ENCODE measurements at places on chromosomes 5 and 9.

- DNase-seq = no peak
Measured at GRCh38 chr5:146091881-146092280, 13.5 kb downstream of the PLAC8L1 start.

DNA sequence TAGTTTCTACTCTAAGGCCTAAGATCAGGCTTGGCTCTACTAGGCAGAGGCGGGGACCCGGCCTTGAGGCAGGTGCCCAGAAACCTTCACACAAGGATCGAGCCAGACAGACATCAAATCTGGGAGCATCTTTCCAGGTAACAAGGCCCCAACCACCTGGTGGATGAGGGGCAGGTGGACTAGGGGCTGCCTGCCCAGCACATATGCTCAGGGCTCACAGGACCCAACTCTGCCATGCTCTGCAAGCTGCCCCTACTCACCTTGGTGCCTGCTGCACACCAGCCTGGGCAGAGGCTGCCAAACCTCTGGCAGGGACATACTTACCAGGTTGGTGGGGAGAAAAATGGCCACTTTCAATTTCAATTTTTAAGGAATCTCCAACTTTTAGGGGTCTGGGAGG, 2.2 kb upstream of the ZNF618 start:
- no peak for DNase-seq

GRCh38 chr5:14851999-14852526, 19.5 kb downstream of the ANKH start:
- DNase-seq = no peak

GRCh38 chr5:14674983-14675854, 10.7 kb downstream of the OTULIN start:
- DNase-seq = no peak

- DNase-seq = no peak
Measured at GRCh38 chr9:10015755-10016154, 597.0 kb downstream of the PTPRD start.

GRCh38 chr5:85651731-85652130, 966.0 kb upstream of the COX7C start:
- no peak for DNase-seq

GRCh38 chr9:131348631-131349521, 45.0 kb upstream of the PRRC2B start:
- no peak for DNase-seq

DNA sequence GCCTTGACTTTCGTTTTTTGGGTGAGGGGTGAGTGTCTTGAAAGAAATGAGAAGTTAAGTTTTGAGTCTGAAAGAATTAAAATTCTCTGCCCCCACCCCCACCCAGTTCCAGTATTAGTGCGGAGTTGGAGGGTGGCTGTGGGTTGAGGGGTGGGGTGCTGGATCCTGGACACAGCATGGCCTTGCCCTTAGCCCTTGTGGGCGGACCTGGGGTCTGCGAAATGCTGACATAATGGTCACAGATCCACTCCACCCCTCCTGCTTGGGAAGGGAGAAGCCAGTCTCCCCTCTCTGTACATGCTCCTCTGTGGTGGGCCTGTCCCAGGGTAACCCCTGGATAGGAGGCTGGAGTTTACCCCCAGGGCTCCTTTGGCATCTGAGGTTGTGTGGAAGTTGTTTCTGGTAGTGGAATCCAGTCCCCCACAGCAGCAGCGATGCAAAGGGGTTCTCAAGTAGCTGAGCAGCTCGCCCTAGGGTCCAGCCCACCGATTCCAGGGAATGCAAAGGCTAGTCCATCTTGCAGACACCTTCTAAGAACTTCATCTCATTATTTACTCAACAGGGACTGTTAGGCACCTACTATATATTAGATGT, 42.8 kb upstream of the TCF7 start:
- no peak for DNase-seq

DNA sequence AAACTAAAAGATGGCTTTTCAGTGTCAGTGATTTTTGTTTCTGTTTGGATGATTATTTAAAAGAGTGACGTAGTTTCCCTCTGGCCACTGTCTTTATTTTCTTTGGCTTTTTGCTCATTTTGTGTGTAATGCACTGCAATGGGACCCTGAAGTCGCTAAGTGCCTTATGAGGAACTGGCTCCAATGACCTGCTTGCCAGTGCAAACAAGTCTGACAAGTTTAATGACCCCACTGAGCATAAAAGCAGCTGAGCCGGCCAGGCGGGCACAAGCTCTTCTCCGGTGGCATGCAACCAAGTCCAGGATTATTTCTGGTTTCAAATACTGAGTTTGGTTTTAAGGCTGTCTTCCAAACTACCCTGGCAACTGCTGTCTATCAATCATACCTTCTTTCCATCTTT, 15.6 kb upstream of the GNA14 start:
- peak; percentile 25 for DNase-seq

DNA sequence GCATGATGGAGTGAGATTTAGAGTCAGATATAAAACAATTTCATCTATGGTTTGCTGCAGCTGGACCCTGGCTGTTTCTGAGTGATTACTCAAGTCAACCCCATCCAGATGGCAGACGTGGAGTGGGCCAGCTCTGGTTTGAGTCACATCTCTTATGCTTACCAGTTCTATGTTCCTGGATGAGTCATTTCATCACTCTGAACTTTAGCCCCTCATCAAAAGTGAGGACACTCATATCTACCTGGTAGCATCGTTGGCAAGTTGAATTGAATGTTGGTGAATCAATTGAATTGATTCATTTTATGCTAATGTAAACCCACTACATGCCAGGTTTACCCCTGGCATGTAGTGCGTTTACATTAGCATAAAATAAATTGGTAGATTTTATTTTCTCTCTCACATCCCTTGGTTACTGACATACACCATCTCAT, 176.4 kb downstream of the FGF18 start:
- DNase-seq = no peak

DNA sequence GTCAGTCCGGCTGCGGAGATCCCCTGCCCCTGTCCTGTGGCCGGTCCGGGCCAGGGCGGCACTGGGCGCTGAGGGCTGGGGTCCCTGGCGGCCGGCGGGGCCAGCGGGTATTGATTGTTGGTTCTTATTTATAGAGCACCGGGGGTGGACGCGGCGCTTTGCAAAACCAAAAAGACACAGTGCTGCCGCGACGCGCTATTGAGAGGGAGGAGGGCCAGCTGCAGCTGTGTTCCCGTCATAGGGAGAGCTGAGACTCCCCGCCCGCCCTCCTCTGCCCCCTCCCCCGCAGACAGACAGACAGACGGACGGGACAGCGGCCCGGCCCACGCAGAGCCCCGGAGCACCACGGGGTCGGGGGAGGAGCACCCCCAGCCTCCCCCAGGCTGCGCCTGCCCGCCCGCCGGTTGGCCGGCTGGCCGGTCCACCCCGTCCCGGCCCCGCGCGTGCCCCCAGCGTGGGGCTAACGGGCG, 2.5 kb downstream of the LRRC26 start:
- no peak for DNase-seq

GRCh38 chr5:88682881-88683361, 200.1 kb downstream of the MEF2C start:
- DNase-seq = peak; percentile 36

GRCh38 chr9:86202338-86202882, 57.0 kb downstream of the C9orf153 start:
- peak; percentile 54 for DNase-seq

DNA sequence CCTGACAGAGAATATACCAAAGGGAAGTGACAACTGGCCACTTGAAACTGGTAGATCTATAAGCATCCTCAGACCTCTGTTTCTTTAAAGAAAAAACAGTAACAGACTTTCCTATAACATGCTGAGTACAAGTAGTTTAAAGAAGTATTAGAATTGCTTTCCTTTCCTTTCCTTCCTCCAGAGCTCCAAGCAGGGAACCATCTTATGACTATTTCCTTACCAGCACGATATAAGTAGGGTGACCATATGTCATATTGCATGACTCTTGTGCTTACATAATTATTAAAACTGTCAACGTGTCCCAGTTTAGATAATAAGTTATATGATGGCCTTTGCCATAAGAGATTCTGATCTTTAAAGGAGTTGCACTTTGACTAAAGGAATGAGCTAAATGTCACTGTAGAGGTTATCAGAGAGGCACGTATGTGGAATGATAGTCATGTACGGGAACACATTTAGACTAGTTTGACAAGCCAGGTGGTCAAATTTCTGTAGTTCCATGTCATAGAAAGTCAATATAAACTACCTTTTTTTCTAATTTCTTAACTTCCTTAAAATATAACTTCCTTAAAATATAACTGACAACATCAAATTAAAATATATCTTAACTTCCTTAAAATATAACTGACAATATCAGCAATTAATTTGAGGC, 212.7 kb upstream of the CD180 start:
- no peak for DNase-seq

DNA sequence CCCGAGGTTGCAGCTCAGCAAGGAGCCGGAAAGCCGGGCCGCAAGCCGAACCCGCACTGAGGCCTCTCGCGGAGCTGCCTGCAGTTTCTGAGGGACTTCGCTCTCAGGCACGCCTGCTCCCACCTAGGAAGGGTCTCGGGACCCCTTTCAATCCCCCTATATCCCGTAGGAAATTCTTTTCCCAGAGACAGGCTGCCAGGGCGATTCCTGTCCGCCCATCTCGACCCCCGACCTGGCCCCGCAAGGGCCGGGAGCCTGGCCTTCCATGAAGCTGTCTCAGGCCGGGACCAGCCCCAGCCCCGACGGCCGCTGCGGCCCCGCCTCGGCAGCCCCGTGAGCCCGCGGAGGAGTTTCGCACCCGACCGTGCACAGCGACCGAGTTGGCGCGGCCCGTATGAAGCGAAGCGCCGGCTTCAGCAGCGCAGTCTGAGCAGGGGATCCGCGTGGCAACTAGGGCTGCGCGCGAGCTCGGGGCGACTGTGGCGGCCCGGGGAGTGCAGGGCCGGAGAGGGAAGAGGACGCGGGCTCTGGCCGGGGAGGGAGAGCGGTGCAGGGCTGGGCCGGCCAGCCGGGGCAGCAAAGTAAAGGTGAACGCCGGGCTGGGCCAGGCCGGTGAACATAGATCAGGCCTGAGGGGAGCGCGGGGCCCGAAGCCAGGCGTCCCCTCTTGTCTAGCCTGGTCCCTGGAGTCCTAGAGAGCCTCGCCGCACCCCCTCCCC, 977 bp upstream of the PRDM12 start:
- DNase-seq = no peak

- DNase-seq = no peak
Measured at GRCh38 chr5:149415066-149415967, 36.2 kb upstream of the IL17B start.

DNA sequence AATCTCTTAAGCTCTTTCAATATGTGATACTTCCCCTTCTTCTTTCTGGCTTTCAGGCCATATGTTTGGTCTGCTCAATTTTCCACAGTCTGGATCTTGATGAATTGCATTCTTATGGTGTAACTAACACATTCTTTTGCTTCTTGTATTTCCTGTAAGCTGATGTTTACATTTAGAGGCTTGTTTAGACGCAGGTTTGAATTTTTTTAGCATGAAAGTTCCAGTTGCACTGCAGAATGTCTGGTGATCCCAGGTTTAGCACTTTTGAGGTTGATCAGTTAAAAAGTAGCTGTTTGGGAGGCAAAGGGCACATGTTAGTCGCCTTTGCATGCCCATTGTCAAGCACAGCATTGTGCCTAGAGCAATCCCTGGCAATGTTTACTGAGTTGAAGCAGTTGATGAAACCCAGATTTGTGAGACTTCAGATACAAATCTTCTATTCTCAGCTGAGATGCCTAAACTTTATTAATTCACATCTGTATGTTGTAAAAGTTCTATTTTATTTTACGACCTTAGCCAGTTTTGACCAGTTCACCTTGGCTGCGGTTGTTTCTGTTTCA, 59.6 kb upstream of the SPATA31C2 start:
- no peak for DNase-seq

DNA sequence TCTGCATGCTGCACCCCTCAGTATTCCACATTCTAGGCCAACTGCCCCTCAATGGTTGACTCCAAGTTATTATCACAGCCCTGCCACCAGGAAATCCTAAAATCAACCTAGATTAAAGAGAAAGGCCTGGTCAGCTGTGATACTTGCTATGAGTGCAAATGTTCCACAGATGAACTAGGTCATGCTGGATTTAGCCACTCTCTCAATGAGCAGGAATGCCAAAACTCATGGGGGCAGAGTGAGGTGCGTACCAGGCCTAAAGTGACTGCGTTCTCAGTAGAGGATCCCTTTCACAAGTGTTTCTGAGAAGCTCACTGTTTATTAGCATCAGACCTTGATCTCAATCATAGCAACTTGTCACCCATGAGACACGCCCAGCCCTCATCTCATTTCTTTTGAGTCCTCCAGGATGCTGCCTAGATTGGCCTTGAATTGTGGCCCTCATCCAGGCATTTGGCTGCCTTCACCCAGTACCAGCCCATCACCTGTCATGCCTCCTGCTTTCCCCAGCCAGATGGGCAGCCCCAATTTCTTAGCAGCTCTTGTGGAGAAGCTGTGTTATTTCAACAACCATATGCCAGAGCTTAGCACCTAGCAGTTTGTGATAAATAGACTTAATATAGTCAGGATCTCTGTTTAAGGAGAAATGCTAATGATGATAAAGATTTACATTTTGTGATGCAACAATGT, 383.9 kb downstream of the CTNND2 start:
- peak; percentile 22 for DNase-seq

GRCh38 chr5:96595300-96596090, 66.7 kb upstream of the CAST start:
- no peak for DNase-seq

Measured in pons (tissue), 1 donor.